Posterior cingulate gyrus (tissue), 11 donors: ENCODE measurements at places on chromosomes 6 and 20.

DNA sequence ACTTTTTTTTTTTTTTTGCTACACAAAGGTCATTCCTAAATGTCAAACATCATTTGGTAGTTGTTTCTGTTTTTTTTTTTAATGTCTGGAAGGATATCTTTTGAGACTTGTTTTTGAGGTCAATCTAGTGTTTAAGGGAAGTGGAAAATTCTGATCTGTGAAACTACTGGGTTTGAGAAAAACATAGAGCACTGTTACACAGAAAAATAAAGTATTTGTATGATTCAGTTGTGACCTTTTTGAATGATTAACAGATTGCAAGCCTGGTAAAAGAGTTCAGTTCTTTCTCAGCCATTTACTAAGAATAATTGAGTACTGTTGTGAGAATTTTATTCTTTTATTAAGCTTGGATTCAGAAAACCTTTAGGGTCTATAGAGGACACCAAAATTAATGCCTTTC lies 276.7 kb downstream of the ADGRB3 start:
- no peak for DNase-seq

GRCh38 chr20:45920462-45921336 lies 8.7 kb upstream of the PLTP start:
- DNase-seq: no peak

- DNase-seq: no peak
These were observed 153.0 kb downstream of the CEBPB start for GRCh38 chr20:50343490-50344179.

DNA sequence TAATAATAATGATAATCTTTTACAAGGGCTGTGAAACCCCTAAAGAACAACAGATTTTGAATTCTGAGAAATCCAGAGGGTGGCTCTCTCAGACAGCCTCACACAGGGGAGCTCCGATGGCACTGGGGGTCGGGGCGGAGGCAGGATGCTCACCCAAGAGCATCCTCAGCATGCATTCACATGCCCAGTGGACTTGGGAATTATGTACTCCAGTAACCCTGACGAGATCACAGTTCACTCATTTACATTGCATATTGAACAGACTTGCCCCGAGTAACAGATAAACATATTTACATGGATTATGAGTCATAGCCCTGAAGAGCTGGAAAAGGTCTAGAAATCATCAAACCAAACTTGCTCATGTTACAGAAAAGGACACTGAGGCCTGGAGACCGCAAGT lies 482.7 kb upstream of the JARID2 start:
- DNase-seq: no peak

DNA sequence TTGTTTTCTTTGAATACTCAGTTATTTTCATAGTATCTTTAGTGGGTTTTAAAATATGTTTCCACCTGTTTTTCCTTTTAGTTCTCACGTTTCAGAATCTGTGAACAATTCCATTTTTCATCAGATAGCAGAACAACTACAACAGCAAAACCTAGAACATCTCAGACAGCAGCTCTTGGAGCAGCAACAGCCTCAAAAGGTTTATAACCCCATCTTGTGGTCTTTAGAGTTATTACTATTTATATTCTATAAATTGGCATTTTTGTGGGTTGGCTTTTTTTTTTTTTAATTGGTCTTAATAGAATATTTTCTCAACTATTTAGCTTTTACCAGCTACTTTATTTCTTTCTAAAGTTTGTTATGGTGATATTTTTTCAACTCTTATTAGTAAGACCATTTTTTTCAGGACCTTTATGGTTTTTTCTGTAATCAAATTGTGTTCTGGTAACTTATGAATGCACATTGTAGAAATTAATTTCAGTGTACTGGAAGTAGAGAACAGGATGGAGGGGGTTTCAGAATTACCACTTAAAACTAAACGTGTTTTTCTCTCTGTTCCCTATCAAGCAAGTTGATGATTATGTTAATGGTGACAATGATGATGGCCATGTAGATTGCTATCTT lies 72.2 kb downstream of the SCAF8 start:
- no peak for DNase-seq

GRCh38 chr20:23003881-23004460 lies 31.1 kb upstream of the SSTR4 start:
- DNase-seq: no peak

DNA sequence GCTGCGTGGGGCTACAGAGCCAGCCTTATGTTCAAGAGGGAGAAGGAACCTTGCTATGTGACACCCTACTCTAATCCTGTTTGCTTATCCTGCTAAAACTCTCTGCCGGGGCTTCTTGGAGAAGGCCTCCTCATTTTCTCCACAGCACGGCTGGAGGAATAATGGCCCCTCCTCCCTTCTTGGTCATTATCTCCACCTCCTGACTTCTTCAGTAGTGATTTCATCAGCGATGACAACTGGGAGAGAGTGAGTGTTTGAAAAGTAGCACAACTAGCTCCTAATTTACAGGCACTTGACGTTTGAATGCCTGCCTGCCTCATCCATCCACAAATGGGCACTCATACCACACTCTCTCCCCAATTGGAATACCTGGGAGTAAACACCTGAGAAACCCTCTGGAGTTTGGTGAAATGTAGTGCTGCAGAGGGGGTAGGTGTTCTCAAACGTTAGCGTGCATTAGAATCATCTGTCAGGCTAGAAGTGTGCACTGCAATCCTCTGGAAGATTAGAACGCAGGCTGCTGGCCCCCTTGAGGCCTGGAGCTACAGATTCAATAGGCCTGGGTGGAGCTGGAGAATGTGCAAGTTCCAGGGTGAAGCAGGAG lies 148.5 kb downstream of the FOXC1 start:
- DNase-seq: no peak

GRCh38 chr6:158654498-158654897 lies 4.6 kb downstream of the SYTL3 start:
- DNase-seq: peak; percentile 38

DNA sequence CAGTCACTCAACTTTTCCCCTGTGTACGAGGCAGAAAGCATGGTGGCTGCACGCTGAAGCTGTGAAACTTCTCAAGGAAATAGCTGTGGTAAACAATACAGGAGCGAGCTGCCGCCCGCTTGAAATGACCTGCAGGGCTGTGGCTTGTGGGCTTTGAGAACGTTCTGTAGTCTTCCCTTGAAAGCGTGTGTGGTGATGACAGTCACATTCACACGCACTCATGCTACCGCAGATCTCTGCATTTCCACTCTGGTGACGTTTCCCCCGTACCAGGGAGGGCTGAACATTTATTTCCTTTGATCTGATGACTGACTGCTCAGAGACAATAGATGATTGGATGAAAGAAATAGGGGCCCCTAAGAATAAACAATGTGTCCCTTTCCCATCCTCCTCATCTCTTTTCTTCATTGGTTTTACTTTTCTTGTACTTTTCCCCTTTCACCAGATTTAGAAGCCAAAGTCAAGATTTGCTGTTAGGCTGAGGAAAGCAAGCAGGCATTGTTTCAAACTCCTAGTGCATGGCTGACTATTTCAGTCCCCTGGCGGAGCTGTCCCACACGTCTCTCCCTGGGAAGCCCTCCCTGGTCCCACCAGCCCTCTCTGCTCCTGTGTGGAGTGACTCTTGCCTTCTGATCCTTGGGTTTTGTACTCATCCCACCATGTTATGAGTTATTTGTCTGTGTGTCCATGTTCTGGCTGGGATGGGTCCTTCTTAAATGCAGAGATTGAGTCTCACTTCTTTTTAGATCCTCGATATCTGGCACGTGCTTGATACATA lies 3.9 kb downstream of the SYTL3 start:
- no peak for DNase-seq

GRCh38 chr6:26452631-26453235 lies 5.0 kb upstream of the BTN2A1 start:
- no peak for DNase-seq

GRCh38 chr6:148164645-148165044 lies 178.0 kb upstream of the SASH1 start:
- DNase-seq: no peak

GRCh38 chr20:5357946-5358345 lies 41.2 kb upstream of the PROKR2 start:
- no peak for DNase-seq

- no peak for DNase-seq
These were observed 81.7 kb upstream of the SHLD1 start for GRCh38 chr20:5668529-5668868.

GRCh38 chr20:63850689-63851547 lies 10.4 kb upstream of the ABHD16B start:
- no peak for DNase-seq

DNA sequence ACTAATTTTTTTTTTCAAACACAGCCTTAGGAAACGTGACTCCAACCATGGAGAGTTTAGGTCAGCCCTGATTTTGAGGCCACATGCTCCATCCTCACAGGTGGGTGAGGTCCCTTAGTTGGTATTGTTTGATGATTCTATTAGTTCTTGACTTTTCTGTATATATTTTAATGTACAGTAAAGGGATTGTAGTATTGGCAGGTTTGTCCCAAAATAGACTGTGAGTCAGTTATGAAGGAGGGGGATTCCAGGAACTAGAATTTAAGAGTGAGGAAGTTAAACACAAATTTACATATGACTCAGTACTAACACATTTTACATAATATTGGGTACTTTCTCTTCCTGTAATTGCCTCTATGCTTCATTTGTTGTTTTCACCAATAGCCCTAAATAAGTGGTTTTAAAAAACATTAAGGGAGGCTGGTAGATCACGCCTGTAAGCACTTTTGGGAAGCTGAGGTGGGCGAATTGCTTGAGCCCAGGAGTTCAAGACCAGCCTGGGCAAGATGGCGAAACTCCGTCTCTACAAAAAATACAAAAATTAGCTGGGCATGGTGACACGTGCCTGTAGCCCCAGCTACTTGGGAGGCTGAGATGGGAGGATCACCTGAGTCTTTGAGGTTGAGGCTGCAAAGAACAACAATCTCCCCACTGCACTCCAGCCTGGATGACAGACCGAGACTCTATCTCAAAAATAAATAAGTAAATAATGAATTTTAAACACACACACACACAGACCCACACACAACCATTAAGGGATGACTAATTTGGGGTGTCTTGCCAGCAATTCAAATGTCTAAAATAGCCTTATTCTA lies 81.8 kb downstream of the SGK1 start:
- DNase-seq: no peak

- peak; percentile 60 for DNase-seq
These were observed at the start of gene SYNJ2 for GRCh38 chr6:157981395-157982101. SYNJ2 (plus strand) TSS chr6:157981863; CDS start chr6:157981962, 99 bp downstream.

- no peak for DNase-seq
These were observed 376.7 kb upstream of the CITED2 start for GRCh38 chr6:139751179-139751578.

DNA sequence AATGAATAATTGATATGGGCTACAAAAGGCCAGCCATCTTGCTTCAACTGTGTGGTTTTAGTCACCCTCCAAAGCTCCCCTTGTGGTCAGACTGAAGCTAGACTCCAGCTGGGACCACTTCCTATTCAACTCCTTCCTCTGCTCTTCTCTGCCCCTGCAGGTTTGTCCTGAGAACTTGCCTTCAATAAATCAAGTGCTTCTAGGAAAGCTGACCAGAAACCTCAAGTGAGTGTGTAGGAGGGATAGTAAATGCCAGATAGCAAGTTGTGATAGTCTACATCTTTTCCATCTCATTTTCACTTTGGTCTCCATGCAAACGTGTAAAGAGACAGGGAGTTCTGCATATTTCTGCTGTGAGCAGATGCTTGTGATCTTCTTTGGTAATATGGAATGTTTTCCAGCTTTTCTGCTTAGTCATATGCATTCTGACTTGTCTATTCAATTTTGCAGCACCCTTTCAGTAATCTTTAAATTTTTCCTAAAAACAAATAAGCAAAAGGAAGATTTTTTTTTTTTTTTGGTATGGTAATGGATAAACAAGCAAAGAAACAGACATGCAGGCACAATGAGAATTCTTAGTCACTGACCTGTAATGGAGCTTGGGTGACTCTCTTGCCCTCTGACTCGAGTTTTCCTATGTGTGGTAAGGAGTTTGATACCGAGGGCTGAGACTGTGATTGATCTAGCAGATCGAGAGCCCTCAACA lies 201.3 kb upstream of the BTBD3 start:
- DNase-seq: no peak

- DNase-seq: no peak
These were observed 3.9 kb upstream of the RBM24 start for GRCh38 chr6:17277256-17277655.

DNA sequence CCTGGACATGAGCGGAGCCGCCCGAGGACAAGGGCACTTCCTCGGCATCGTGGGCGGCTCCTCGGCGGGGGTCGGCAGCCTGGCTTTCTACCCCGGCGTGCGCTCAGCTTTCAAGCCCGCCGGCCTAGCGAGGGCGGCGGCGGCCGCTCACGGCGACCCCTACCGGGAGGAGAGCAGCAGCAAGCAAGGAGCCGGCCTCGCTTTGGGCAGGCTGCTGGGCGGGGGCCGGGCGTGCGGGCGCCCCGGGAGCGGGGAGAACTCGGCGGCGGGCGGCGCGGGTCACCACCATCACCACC lies 6.7 kb downstream of the PRDM13 start:
- no peak for DNase-seq

DNA sequence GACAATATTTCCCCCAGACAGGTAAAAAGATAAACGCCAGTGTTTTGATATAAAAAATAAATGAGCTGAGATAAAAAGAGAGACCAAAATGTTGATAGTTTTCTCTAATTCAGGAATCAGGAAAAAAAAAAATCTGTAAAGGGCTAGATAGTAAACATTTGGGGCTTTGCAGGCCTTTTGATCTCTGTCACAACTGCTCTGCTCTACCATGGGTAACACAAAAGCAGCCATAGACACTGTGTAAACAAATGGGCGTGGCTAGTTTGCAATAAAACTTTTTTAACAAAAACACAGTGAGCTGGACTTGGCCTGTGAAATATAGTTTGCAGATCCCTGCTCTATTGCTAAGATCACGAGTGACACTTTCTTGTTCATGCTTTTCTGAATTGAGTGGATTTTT lies 219.1 kb upstream of the STXBP5 start:
- no peak for DNase-seq

GRCh38 chr20:44475694-44476560 lies at the start of gene TTPAL:
TTPAL (plus strand) TSS chr20:44475874; CDS start chr20:44480000, 4,126 bp downstream.
- peak; percentile 86 for DNase-seq

- no peak for DNase-seq
These were observed 9.3 kb downstream of the BNIP5 start for GRCh38 chr6:36327226-36327918.

DNA sequence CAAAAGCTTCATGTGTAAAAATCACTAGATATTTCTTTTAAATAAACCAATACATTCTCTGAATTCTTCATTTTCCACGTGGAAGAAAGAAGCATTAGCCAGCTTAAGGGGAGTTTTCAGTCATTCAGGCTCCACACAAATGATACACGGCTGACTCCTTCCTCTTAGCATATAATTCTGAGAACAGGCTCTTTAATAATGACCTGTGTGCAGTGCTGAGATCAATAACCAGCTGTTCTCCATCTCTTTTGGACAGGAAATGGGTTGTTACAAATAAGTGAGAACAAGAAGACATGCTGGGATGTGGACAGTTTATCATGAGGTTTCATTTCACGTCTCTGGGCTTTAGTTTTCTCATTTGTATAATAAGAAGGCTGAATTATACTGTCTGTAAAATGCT lies 146.9 kb upstream of the C6orf118 start:
- DNase-seq: no peak

GRCh38 chr6:68747110-68747790 lies 112.2 kb downstream of the ADGRB3 start:
- DNase-seq: no peak
